Jurkat, Clone E6-1 (cell line): ENCODE measurements at places on chromosomes 5 and 9.

- no peak for DNase-seq
These were observed 44.7 kb upstream of the PRLR start for GRCh38 chr5:35274839-35275509.

DNA sequence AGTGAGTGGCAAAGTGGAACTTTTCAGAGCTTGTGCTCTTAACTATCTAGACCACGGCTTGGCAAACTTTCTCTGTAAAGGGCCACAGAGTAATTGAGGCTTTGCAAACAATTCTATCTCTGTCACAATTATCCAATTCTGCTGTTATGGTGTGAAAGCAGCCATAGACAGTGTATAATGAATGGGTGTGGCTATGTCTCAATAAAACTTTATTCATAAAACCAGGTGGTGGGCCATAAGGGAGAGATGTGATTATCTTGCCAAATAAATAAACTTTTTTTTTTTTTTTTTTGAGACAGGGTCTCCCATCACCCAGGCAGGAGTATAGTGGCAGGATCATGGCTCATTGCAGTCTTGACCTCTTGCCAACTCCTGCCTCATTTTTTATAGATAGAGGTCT, 78.7 kb upstream of the GNA14 start:
- DNase-seq = no peak

- no peak for DNase-seq
These were observed 37.0 kb upstream of the RANBP6 start for GRCh38 chr9:6052293-6052919.

- DNase-seq = no peak
These were observed 6.5 kb upstream of the PLIN2 start for GRCh38 chr9:19133549-19134345.

DNA sequence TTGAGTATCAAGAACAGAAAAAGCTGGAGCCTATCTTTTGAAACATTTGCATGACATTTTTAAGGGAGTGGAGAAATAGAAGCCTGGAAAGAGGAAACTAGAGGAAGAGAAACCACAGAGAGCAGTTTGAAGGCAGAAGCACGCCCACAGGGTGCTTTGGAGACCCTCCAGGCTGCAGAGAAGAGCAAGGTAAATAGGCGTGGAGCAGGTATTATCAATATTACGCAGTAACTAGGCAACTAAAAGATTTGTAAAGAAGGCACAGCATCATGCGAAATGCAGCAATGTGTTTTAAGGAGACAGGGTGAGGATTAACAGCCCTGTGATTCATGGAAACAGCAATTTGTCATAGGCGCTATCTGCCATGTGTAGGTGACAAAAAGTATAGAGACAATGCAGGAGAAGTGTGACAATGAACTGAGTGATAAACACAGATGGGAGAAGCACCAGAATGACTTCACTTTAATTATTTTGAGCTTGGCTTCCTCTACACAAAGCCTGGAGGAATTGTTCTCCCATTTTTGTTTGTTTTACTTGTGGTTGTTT, 281.2 kb downstream of the BRINP1 start:
- DNase-seq = no peak

- no peak for DNase-seq
These were observed 276.3 kb downstream of the EPB41L4A start for GRCh38 chr5:112142769-112143270.

DNA sequence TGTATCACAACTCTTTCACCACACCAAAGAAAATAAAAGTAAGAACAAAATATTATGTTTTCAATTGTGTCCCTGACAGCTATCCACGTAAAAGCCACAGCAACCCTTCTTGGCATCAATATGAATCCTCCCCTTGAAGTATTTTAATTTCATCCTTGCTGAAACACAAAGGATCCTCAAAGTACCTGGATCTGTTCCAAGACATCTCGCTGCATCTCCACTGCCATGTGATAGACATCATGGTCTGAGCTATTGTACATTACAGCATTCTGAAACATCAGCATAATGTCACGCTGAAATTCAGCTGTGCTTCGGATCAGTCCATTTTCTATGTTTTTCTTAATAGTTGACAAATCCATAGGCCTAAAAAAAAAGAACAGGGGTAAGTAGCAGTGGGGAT, 17.7 kb downstream of the BRD8 start:
- no peak for DNase-seq

- no peak for DNase-seq
These were observed 128.0 kb upstream of the ZNF618 start for GRCh38 chr9:113748135-113748534.

- DNase-seq = no peak
These were observed 202.2 kb downstream of the RGS3 start for GRCh38 chr9:113665756-113666155.
